Smooth muscle cell of bladder (primary cell): ENCODE measurements at places on chromosomes 16 and 17. TPM values are rescaled to one million over a fixed set of nuclear protein-coding genes. Genes with fewer than 3 reads are reported as not detected.

MYL4 gene
- 0.18 TPM in 1 of 2 replicates, not detected in the other for total RNA-seq

FN3K gene
- 4.6 and 4.9 TPM in 2 replicates for total RNA-seq

GJD3 gene
- 1.8 and 2.0 TPM in 2 replicates for total RNA-seq

ABI3 gene
- total RNA-seq, result 0.09 and 0.14 TPM in 2 replicates
